ENCODE measurements at places on chromosomes 1 and 21.

GRCh38 chr21:46108827-46109312 lies 11.0 kb downstream of the COL6A2 start:
- DNase-seq, result no peak

GRCh38 chr21:17554679-17555465 lies 42.0 kb downstream of the CXADR start:
- DNase-seq, result peak; percentile 15

DNA sequence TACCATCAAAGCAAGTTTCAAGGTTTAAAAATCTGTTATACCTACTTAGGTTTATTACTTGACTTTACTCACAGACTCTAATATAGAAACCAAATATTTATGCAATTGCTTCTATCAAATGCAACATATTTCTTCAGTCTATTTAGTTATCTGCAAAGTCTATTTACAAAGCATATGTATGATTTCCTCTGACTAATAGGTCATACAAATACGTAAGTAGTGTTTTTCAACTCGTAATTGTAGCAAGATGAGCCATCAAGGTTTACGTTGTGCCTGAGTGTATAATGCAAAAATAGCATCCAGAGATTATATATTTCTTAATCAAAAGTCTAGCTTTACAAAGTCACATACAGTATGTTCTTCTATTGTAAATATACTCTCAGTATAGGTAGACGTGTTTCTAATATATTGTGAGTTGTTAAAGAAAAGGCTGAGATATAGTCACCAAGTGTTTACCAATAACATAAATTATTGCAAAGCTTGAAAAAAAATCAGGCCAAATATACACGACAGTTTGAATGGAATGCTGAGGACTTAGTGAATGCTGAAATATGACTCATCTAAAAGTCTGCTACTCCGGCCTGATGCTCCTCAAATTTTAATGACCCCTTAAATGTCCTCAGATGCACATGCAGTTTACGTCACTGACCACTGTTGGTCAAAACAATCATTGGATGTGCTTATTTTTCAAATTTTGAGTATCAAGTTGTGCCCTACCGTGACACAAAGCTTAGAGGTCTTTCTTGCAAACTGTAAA lies 48.4 kb downstream of the ADAMTS5 start:
- peak; percentile 91 for DNase-seq

DNA sequence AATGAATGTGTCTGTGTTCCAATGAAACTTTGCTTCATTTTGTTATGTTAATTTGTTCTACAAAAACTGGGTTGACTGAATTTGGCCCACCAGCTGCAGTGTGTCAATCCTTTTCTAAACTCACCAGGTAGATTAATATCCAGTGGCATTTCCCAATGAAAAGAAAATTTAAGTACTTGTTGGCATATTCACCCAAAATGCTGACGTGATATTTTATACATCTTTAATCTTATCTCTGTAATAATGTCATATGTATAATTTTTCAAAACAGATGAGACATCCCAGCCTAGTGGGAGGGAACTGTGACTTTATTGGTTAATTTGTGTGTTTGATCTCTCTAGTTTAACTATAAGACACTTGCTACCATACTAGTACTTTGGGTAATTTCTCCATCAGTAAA lies 8.1 kb downstream of the SELENOF start:
- no peak for DNase-seq

GRCh38 chr1:243763806-243764205 lies 86.2 kb downstream of the AKT3 start:
- DNase-seq, result no peak

All from EH (cell line).